CD8-positive, alpha-beta T cell (primary cell): ENCODE measurements at places on chromosomes 4 and X.

DNA sequence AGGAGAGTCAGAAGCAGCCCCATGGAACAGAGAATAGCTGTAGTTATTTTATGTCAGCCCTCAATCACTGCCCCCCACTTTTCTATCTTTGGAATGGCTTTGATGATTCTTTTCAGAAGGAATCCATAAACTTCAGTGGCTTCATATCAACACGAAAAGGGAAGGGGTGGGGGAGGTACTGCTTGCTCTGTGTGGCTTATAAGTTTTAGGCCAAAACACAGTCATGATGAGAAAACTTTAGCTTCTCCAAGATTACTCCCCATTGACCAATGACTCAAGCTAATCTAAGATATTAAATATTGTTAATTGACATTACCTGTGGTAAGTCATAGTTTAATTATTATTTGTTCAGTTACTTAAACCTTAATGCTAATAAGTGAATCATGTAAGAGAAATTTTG is 669.6 kb upstream of the FAM241A start:
- DNase-seq = no peak

DNA sequence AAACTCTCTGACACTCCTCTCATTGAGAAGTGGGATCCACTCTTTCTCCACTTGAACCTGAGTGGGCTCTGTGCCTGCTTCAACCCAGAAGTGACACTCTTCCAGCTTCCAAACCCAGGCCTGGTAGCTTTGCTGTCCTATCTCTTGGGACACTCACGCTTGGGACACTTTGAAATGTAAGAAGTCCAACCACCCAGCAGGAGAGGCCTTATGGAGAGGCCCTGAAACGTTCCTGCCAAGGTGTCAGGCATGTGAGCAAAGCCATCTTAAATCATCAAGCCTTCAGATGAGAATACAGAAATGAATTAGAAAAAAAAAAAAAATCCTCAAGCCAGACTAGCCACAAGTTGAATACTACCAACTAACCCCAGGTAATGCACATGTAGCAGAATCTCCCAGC is 30.2 kb downstream of the RBM47 start:
- no peak for DNase-seq

- no peak for DNase-seq
Observed at GRCh38 chr4:6049985-6050384, 31.8 kb upstream of the C4orf50 start.

DNA sequence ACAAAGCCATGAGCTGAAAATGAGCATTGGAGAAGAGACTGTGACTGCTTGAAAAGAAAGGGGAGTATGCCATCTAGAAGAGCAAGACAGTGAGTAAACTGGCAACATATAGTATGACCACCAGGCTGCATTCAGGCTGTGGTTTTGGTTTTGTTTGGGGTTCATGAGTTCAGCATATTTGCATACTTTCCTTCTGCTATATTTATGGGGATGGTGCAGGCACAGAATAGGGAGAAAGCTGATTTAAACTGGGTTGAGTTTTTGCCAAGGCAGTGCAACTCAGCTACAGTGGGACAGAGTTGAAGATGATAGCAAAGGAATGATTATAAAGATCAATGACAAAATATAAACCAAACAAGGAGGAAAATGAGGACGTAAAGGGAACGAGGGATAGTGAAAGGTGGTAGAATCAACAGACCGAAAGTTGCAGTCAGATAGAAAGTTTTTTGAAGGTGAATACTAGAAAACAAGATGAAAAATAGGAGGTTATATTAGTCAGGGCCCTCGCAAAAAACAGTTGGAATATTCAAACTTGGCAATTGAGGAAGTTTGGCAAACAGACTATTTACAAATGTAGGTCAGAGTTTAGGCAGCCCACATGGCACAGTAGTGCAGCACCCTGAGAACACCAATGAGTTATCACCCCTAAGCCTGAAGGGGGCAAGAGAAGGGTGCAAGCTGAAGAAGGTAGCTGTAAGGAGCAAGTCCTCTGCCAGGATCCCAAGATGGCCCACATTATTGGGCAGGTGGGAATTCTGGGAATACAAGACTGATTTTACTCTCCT is 114.8 kb upstream of the MAP9 start:
- DNase-seq = no peak

- DNase-seq = no peak
Observed at GRCh38 chr4:32268863-32269262, 1548.7 kb downstream of the PCDH7 start.

DNA sequence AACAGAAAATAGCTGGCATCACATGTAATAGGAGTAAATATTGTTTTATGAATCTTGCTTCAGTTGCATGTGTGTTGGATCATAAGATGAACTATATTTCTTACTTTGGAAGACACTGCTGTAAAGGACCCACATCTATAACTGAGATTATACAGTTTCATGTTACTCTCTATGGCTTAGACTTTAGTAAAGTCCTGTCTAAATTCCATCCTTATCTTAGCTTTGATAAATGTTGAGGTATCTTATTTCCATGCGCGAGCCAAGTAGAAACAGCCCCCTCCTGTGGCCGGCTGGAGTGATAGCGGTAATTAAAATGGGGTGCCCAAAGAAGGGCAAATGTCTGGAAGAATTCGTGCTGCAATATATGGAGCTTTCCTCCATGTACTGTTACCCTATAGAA is 43.0 kb downstream of the CCDC158 start:
- DNase-seq = peak; percentile 21

DNA sequence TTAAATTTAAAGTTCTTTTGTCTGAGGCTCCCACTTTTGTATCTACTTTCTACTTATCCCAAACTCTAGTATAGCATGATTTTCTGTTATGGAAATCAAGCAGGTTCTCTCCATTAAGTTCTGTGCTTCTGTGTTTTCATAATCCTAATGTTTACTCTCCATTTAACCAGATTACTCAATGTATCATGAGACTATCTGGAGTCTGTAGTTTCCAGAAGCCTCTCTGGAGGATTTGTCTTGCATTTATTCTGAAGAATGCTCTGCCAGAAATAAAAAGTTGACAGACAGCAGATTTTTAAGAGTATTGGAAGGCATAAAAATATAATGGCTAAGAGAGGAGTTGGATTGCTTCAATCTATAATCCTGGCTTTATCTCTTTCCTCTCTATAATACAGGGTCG is 39.2 kb upstream of the PLS3 start:
- no peak for DNase-seq

- no peak for DNase-seq
Observed at GRCh38 chr4:109990261-109991257, 77.9 kb downstream of the EGF start.

DNA sequence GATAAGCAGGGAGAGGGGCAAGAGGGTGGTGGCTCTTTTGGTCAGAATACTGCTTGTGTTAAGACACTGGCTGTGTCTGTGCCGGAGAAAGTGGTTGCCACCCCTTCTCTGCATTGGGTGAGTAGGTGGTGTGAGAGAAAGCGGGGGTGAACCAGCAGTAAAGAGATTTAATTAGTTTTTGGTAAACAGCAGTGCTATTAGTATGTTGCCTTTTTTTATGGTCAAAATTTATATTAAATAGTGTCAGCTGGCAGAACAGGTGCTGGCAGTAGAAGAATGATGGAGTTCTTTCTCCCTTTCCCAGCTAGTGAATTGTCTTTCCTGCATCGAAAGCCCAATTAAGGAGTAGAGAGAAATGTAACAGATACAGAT is 181.6 kb downstream of the LARP7 start:
- no peak for DNase-seq

- no peak for DNase-seq
Observed at GRCh38 chrX:87583679-87584078, 66.1 kb downstream of the KLHL4 start.

- DNase-seq = no peak
Observed at GRCh38 chr4:84342161-84342560, 156.9 kb downstream of the NKX6-1 start.

- DNase-seq = no peak
Observed at GRCh38 chr4:41178372-41179370, 35.7 kb downstream of the APBB2 start.

DNA sequence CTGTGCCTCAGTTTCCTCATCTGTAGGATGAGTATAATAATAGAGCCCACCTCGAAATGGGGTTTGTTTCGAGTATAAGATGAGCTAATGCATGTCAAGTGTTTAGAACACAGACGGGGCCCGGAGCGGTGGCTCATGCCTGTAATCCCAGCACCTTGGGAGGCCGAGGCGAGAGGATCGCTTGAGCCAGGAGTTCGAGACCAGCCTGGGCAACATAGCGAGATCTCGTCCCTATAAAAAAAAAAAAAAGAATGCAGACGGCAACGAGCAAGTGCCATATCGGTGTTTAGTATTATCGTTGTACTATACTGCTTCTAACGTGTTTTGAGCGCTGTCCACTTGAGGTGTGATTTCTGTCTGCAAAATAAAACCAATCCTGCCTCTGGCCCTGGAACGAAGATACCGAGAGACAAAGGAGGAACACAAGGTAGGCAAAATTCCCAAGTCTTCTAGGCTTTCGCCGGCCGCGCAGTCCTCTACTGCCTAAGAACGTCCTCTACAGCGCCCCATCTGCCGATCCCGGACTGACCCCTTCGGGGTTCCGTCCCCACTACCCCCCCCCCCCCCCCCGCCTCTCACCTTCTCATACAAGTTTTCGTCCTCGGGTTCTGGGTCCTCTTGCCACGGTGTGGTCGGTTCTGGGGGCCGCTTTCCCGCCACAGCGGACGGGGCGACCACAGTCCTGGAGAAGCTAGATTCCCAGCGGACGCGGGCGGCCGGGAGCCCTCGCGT is 442 bp downstream of the NDUFB11 start:
- peak; percentile 22 for DNase-seq

DNA sequence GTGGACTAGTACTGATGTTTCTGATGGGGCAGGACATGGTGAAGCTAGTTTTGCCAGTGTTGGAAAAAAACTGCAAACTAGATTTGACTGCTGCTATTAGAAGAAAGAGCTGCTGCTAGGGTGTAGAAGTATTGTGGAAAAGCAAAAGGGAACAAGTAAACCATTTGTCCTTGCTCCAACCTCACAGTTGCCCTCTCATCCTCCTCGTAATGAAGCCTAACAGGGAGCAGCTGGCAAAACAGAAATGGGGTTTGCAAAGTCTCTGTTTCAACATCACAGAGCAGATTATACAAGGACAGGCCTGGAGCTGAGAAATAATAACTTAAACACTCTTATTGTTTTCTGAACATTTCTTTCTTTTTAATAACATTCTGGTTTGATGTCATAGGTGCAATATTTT is 346.2 kb downstream of the MAGEB5 start:
- DNase-seq = no peak

- DNase-seq = peak; percentile 79
Observed at GRCh38 chr4:56907489-56908205, at the start of gene REST. Gene REST (plus strand): TSS chr4:56907900. CDS start chr4:56910639, 2,739 bp downstream.

- no peak for DNase-seq
Observed at GRCh38 chr4:153318696-153319320, 25.7 kb upstream of the MND1 start.

DNA sequence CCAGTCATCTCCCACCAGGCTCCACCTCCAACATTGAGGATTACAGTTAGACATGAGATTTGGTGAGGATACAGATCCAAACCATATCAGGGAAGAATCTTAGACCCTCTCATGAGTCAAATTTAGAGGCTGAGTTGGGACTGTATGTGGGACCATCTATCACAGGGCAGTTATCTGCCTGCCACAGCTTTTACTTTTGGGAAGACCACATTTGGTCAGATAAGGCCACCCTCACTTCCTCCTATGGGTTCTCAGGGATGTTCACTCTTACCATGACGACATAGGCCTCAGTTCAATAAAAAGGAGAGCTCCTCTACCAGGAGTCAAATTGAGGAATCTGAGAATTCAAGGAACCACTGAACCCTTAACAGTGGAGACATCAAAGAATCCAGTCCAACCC is 2.1 kb downstream of the MAGEB2 start:
- DNase-seq = no peak

GRCh38 chr4:83569987-83570386 is 34.1 kb downstream of the GPAT3 start:
- DNase-seq = no peak

- no peak for DNase-seq
Observed at GRCh38 chrX:9789555-9789954, 3.3 kb downstream of the SHROOM2 start.

GRCh38 chr4:83272900-83273299 is 11.7 kb downstream of the COQ2 start:
- no peak for DNase-seq

DNA sequence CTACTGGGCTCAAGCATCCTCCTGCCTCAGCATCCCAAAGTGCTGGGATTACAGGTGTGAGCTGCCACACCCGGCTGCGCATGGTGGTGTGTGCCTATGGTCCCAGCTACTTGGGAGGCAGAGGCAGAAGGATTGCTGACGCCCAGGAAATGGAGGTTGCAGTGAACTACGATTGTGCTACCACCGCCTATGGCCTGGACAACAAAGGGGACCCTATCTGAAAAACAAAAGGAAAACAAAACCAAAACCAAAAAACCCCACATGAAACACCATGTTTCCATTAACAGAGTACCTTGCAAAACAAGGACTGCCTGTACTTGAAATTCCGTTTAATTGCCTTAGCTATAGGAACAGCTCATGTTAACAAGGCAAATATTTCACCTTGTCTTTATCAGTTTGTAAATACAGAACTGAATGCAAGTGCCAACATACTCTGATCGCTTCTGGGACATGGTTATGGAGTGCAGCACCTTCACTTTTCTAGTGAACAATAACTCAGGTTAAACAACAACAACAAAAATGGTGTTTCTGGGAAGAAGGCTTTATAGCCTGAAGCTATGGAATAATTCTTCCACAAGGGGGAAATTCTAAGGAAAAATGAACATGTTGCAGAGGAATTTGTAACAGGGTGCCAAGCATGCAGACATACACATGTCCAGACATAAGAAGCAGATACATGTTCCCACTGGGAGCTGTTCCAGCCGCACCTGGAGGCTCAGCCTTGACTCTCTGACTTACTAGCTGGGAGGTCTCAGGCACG is 73.2 kb upstream of the STS start:
- no peak for DNase-seq

- no peak for DNase-seq
Observed at GRCh38 chrX:46757052-46757451, 1.9 kb downstream of the SLC9A7 start.

- DNase-seq = no peak
Observed at GRCh38 chrX:1099146-1099770, 113.2 kb downstream of the CRLF2 start.

- DNase-seq = no peak
Observed at GRCh38 chr4:77236806-77237205, 79.8 kb downstream of the CCNG2 start.

DNA sequence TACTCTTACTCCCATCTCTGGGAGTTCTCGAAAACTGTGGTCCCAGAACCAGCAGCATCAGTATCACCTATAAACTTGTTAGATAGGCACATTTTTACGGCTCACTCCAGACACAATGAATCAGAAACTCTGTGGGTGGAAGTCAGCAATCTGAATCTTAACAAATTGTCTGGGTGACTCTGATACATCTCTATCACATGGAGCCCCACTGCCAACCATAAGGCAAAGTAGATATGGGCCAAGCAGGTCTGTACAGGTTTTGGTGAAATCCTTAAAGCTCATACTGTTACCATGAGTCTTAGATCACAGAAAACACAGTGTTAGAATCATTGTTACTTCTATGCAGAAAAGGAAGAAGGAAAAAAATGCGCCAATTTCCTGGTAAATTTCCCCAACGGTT is 122.5 kb upstream of the HCCS start:
- no peak for DNase-seq

DNA sequence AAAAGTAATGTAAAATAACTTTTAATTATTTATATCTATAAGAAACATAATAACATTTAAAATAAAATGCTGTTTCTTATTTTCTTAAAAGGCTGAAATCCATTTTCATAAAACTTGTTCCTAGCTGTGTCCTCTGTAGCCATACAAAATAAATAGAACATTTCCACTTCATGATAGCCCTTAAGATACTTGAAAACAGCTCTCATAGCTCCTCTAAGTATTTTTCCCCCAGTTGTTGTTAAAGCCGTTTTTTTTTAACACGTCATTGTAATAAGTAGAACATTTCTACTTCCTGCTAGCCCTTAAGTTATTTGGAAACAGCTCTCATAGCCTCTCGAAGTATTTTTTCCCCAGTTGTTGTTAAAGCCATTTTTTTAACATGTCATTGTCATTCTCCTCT is 97.3 kb upstream of the SOX3 start:
- no peak for DNase-seq
